CD8-positive, alpha-beta T cell (primary cell): ENCODE measurements at places on chromosomes 6 and 20.

- no peak for DNase-seq
Observed at GRCh38 chr6:14658030-14658429, 540.5 kb downstream of the CD83 start.

DNA sequence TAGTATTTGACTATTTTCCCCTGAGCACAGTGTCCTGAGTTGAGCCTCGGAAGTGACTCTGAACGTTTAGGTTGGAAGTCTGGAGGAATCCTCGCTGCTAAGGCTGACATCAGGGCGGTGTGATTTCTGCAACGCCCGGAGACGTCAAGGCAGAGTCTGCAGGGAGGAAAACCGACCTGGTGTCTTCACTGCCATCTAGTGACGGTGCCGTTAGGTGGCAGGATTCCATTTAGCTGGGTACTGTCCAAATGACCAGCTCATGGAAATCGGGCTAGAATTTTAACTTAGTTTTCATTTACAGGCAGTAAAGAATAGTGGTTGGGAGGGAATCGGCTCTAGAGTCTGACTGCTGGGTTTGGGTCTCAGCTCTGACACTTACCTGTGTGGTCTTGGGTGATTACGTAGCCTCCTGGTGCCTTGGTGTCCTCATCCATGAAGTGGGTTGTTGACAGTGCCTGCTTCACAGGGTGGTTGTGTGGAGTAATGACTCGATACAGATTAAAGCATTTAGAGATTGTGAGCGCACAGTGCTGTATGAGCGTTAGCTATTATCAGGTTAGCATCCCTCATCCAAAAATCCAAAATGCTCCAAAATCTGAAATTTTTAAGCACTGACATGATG is 35.0 kb downstream of the FOXF2 start:
- DNase-seq, result no peak

- no peak for DNase-seq
Observed at GRCh38 chr6:92979281-92979680, 440.1 kb downstream of the EPHA7 start.

- DNase-seq, result no peak
Observed at GRCh38 chr6:45946887-45947286, 68.8 kb downstream of the CLIC5 start.
